ENCODE measurements at places on chromosomes 11 and 22. TPM values are rescaled to one million over a fixed set of nuclear protein-coding genes. Genes with fewer than 3 reads are reported as not detected.

The MMP13 gene
- not detected for total RNA-seq

The ELFN2 gene
- not detected for total RNA-seq

The ISX gene
- total RNA-seq: not detected

The CLMP gene
- 70.8 TPM for total RNA-seq

The ARHGEF12 gene
- 192 TPM for total RNA-seq

The SMDT1 gene
- total RNA-seq: 19.7 TPM

The MFRP gene
- not detected for total RNA-seq

The C11orf52 gene
- total RNA-seq: 7.5 TPM

The TRPM5 gene
- not detected for total RNA-seq

The KCNQ1 gene
- 6.2 TPM for total RNA-seq

The PRG3 gene
- total RNA-seq: not detected

The OR6T1 gene
- total RNA-seq: not detected

The CTSF gene
- 116 TPM for total RNA-seq

- DNase-seq: no peak
These were observed 32.7 kb upstream of the DAGLA start for GRCh38 chr11:61647529-61647928.

- no peak for DNase-seq
These were observed 19.3 kb downstream of the MYH9 start for GRCh38 chr22:36368359-36368983.

- no peak for DNase-seq
These were observed 257.6 kb downstream of the NELL1 start for GRCh38 chr11:20926799-20927540.

GRCh38 chr11:97269527-97269926 lies 879.7 kb downstream of the JRKL start:
- DNase-seq: no peak

- DNase-seq: no peak
These were observed 595.3 kb downstream of the OPCML start for GRCh38 chr11:132937016-132937415.

DNA sequence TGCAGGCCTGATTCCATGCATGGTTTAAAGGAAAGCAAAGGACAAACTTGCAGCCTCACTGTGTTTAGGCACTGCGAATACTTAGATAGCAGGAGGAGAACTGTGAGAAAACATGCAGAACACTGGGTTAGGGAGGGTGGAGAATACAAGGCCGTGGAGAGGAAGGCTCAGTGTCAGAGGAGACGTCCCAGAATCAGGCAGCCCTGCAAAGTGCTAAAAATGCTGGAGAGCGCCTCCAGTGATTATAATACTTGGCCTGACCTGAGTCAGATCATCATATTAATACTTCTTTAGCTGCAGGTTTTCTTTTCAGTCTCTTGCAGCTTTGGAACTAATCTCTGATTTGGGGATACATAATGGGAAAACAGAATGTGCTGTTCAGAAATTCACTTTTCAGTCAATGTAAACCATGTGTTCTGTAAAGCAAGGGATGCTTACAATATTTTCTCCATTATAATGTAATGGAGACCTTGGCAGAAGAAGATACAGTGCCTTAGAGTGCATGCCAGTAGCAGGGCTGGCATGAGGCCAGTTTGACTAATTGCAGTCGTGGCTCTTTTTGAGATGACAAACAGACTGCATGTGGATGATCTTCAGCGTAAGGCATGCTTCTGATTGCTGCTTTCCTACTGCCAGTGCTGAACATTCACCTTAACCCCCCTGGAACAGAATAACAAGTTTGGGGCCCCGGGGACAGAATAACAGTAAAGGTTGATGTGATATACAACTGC lies 16.8 kb downstream of the EXT2 start:
- DNase-seq: no peak

- no peak for DNase-seq
These were observed 8.6 kb downstream of the CCDC81 start for GRCh38 chr11:86383041-86383955.

DNA sequence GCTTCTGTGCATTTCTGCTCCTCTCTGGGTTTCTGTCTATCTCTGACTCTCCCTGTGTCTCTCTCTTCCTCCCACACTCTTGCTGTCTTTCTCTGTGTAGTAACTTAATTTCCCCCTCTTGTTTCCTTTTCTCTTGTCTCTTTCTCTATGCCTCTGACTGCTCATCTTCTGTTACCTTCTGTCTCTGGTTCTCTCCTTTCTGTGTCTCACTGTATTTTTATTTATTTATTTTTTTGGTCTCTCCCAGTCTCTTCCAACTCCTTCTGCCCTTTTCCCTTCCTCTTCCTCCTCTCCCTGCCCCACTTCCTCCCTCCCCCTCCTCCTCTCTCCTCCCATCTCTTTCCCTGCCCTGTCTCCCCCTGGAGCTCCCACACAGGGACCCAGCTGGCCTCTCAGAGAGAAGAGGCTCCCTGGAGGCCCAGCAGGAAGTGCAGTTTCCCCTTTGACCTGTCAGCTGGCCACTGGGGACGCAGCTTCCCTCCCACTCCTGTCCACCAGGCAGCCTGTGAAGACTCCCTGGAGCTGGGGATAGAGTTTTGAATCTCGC lies 38.3 kb upstream of the MYH9 start:
- DNase-seq: no peak

DNA sequence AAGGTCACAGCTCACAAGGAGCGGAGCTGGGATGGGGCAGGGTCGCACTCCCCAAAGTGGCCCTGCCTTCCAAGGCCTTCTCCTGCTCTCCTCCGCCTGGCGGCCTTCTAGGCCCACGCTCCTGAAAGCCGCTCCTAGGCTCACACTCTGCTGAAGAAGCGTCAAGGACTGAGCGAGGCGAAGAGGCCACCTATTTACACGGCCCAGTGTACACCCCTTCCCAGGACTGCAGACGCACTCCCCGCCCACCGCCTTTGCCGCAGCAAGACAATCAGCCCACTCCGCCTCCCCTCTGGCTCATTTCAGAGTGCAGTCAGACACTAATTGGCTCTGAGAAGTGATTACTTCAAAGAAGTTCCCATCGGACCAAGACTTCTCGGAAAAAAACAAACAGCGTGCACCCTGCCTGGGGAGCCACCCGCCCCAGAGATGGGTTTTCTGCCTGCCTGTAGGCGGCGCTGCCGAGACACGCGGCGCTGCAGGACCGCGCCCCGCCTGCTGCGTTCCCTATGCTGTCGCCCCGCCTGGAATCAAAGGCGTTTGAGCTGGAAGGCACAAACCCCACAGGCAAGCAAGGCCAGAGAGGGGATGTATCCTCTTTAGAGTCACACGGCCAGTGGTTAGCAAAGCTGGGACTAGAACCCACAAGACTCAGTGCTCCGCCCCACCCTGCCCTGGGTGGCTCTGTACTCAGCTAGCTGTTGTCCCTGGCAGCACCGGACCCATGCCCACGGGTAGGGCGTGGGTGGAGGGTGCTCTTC lies 414.8 kb downstream of the BUD13 start:
- DNase-seq: no peak

DNA sequence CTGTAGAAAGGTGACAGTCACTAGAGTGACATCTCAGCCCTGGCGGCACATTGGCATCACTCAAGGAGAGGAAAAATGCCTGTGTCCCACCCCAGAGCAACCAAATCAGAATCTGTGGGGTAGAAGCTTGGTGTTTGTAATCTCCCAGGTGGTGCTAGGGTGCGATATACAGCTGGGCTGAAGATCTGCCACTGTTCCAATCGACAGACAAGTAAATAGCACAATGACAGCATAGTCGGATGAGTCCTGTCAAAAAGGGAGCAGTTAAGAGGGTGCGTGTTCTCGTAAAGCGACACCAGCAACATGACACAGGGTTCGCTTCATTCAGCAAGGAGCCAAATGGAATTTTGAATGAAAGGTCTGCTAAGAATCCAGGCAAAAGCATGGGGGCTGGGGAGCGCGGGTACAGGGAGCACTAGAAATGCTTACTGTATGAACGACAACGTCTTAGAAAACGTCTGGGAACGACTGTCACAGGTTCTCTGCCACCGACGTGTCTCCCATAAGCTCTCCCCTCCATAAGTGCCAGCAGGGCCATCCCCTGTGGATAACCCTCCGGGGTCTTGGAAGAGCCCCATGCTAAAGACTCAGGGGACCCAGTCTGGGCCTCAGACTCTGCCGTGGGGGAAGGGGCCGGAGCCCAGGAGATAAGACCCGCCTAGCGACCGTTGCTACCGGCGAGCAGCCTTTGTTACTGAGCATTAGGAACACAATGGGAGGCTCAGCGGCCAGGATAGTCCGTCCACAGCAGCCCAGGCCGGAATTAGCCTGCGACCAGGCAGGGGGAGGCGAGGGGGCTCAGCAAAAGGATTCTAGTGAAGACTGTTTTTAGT lies 20.8 kb downstream of the ADA2 start:
- no peak for DNase-seq

- DNase-seq: no peak
These were observed 30.8 kb downstream of the BLID start for GRCh38 chr11:122085264-122085663.

DNA sequence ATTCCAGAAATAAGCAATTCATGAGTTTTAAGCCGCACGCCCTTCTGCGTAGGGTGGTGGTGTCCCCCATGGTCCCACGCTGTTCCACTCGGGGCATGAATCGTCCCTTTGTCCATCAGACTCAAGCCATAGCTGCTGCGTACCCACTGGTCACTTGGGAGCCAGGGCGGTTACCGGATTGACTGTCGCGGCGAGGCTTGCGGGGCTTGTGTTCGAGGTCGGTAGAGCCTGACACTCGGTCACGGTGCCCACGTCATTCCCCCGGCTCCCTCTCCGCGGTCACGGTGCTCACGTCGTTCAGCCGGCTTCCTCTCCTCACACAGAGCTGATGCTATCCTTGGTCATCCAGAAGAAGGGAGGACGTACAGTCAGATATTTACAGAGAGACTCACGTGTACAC lies 1227.0 kb downstream of the BRD1 start:
- no peak for DNase-seq

DNA sequence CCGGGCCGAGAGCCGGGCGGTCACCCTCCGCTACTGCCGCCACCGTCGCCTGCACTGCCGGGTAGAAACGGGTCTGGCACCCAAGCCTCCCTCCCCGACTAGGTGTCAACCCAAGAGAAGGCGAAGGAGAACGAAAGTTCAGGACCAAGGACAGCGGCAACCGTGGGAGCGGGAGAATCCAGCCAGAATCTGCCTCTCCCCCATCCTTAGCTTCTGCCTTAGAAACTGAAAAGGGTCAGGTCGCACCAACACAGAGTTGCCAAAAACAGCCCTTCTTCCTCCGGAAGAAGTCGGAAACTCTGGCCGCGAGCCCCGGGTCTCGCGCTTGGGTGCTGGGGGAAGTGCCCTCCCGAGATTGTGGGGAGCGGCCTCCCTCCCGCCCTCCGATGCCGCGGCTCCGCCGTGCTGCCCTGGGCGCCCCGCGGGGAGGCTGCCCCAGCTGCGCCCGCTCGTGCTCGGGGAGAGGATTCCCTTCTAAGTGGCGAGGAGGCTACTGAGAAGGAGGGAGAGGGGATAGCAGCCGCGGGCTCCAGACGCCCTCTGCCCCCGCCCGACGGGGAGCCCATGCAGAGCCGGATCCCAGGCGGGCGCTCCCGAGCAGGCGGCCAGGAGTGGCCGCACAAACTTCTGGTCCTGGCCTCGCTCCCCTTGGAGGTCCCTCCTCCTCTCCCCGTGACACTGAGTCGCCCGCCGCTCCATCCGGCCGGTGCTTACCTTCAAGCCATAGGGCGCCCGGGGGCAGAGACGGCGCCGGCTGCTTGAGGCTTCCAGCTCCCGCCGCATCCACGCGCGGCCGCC lies 637 bp downstream of the DRD2 start:
- DNase-seq: peak; percentile 58

GRCh38 chr22:24437741-24438328 lies 10.4 kb downstream of the ADORA2A start:
- DNase-seq: no peak

GRCh38 chr22:19873138-19873959 lies 18.7 kb upstream of the GNB1L start:
- DNase-seq: peak; percentile 41

- DNase-seq: no peak
These were observed 8.9 kb downstream of the GDPD5 start for GRCh38 chr11:75516886-75517285.

DNA sequence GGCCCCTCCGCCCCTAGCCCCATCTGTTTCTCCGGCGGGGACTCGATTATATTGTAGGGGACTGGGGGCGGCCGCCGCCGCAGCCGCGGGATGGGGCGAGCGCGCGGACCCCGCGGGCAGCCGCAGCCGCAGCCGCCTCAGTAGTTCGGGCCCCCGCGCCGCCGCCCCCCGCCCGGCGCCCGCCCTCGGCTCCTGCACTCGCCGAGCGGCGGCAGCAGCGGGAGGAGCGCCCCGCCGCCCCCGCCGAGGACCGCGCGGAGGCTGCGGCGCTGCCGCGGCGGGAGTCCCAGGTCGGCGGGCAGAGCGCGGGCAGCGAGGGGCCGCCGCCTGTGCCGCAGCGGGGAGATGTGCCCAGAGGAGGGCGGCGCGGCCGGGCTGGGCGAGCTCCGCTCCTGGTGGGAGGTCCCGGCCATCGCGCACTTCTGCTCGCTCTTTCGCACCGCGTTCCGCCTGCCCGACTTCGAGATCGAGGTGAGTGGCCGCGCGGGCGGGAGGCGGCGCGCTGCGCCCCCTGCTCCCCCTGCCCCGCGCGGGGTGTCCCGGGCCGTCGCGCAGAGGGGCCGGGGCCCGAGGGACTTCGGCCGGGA lies at the start of gene CECR2:
Gene CECR2 (plus strand): TSS at position 22 of the 587 bp plus-strand sequence. CDS start 324 bp downstream, at position 346.
- no peak for DNase-seq

GRCh38 chr22:23692598-23693291 lies 1.9 kb downstream of the RGL4 start:
- peak; percentile 24 for DNase-seq

GRCh38 chr22:45598596-45599217 lies 72.9 kb upstream of the ATXN10 start:
- DNase-seq: no peak

- no peak for DNase-seq
These were observed 29.6 kb upstream of the FLI1 start for GRCh38 chr11:128664317-128664716.

- no peak for DNase-seq
These were observed 2.5 kb downstream of the TCN2 start for GRCh38 chr22:30609260-30610185.

DNA sequence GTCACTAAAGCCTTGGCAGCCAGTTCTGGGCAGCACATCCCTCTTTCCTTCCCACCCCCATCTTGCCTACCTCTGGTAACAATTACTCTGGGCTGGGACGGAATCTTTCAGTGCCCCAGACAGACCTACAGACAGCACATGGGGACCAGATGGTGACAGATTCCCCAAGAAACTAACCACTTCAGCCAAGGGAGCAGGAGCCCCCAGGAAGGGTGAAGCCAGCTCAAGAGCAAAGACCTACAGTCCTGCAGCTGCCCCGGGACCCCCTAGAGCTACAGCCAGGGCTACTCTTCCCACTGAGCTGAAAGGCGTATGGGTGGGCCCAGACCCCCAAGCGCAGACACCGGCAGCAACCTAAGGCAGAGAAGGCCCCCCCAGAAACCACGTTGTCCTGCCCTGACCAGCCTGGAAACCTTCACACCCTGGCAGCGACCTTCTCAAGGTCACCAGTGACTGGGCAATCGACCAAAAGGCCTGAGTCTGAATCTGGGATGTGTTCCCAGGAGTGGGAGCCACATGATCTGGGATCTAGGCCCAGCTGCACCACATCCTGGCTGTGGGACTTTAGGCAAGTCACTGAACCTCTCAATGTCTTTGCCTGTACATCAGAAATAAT lies 65.8 kb downstream of the LRRC32 start:
- peak; percentile 19 for DNase-seq

- no peak for DNase-seq
These were observed 53.0 kb downstream of the RELT start for GRCh38 chr11:73429121-73429750.
